ENCODE measurements at places on chromosomes 4 and X. TPM values are rescaled to one million over a fixed set of nuclear protein-coding genes. Genes with fewer than 3 reads are reported as not detected.
A peak's percentile ranks its signal among the peaks of the same experiment; 100 is the strongest.

Gene RTL9
- total RNA-seq: 94.4 TPM

Gene NAP1L2
- 3.8 TPM for total RNA-seq

Gene SYTL4
- 64.7 TPM for total RNA-seq

Gene S100P
- 2.1 TPM for total RNA-seq

Gene LAP3
- 98.9 TPM for total RNA-seq

Gene ENOX2
- 19.4 TPM for total RNA-seq

Gene BEX2
- total RNA-seq: 116 TPM

Gene CENPVL2
- 11.1 TPM for total RNA-seq

Gene CXCL10
- not detected for total RNA-seq

Gene IL1RAPL2
- 1.3 TPM for total RNA-seq

GRCh38 chrX:106069048-106069447, 30.5 kb upstream of the SERPINA7 start:
- no peak for DNase-seq

- no peak for DNase-seq
Observed at GRCh38 chrX:11334165-11334564, 41.0 kb downstream of the AMELX start.

DNA sequence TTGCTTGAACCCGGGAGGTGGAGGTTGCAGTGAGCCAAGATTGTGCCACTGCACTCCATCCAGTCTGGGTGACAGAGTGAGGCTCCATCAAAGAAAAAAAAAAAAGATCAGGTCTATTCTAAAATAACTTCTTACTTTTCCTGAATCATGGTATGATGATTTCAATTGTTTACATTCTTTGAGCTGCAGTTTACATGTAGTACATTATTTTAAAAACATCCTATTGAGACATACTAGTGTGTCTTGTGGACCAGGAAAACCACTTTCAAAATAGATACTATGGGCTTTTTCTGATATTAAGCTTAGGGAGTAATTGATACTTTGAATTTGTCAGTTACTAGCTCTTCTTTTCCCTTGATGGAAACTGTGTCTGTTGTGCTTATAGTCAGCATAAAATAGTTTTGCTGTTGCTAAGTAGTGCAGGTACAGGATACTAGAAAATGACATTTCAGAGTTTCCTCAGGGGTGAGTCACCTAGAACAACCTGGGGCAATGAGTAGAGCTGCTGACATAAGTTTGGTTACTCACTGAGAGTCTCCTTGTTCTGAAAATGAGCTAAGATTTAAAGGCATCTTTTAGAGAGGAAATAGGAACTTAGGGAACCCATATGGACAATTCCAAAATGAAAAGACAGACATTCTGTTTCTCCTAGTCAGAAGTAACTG, 53.2 kb upstream of the C4orf54 start:
- no peak for DNase-seq

DNA sequence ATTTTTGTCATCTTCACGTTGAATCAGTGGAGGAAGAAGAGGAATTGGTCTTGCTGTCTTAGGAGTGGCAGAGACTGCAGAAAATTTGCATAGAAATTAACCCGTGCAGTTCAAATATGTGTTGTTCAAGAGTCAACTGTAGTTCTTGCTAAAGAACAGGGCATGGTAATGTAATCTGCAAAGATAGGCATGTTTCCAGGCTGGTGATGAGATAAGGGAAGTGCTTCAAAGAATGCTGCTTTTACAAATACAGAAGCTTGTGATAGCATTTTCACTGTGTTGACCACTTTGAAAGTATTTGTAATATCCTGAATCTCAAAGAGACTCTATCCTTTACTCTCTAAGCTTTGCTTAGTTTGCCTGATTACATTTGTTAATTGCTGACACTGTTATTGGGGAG, 60.1 kb downstream of the PRRG1 start:
- DNase-seq: no peak

DNA sequence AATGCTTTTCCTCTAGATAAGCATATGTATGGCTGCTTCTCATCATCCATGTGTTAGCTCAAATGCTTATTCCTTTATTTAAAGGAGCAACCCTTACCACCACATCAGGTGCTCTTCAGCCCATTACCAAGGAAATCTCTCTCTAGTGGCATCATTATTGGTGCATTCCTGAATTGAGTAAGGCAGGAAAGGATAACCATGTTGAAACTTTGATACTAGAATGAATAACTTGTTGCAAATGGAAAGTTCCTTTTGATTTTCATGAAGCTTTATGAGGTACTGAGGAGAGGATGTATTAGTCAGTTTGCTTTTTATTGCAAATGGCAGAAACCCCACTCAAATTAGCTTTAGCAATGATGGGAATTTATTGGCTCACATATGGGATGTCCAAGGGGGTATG, 212.3 kb upstream of the FGF13 start:
- DNase-seq: no peak

GRCh38 chrX:9429767-9430166, 35.1 kb upstream of the TBL1X start:
- no peak for DNase-seq

DNA sequence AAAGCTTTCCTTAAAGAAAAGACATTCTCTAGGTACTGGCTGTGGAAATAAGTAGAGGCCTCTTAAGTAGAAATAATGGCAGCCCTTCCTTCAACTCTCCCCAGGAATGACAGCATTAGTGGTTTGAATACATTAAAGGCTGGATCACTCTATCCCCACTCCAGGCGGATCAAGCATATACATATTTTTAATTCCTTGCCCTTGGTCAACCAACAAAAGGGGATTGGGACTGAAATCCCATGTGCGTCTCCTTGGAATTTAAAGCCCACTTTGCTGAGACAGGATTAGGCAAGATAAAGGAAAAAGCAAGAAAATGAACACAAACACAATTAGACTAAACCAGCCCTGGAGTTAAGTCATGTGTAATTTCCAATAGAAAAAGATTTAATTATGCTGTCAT, 391.3 kb downstream of the PPP1R2C start:
- DNase-seq: no peak

DNA sequence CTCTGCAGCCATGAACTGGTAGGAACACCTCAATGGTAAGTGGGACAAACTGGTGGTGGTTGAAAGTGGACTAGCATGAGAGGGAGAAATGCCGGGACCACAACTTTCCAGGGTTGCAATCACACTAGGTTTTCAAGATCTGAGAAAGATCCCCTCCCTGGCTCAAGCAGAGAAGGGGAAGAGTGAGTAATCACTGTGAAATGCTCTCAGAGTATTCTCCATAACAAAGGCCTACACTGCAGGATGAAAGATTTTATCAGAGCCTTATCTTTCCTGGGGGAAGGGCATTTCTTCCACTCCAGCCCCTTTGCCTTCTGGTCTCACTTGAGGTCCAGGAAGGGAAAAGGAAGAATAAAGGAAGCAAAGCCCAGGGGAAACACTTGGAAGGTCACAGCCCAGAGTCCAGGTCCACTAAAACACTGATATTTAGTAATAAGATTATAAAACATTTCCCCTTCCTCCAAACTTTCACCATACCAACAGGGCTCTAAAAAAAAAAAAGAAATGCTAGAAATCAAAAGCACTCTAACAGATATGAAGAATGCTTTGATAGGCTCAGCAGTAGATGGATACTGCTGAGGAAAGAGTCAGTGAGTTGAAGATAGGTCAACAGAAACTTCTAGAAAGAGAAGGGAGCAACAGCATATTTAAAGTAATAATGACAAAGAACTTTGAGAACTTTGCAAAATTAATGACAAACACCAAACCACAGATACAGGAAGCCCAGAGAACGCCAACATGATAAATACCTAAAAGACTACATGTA, 95.9 kb downstream of the WDFY3 start:
- DNase-seq: no peak

DNA sequence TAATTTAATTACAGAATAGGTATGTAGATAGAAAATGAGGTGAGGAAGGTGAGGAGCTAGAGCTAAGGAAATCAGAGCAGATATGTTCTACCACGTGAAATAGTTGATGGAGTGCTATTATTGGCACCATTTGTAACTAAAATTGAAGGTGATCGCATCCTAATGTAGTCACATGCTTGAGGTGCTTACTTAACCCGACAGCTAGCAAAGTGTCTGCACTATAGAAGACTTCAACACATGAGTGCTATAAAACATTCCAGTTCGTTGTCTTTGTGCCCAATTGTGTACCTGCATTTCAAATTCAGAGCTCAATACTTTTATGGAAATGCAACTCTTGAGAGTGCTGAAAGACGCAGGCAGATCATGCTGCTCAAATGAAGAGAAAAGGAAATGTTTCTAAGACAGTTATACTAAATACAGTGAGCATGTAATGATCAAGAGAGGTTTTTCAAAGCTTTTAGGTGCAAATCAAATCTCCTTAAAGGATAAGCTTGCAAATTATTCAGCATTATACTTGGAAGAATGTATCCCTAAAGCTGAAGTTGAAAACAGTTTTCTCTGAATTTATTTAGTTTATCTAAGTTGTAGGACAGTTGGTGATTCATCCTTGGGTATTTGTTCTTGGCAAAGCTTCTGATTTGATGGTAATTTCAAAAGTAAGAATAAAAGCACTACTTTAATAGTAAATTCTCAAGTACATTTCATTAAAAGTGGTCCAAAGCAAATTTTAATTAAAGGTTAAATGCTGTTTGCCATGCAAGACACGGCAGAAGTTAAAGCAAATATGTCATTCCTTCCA, 223.9 kb upstream of the EPHA5 start:
- DNase-seq: no peak

DNA sequence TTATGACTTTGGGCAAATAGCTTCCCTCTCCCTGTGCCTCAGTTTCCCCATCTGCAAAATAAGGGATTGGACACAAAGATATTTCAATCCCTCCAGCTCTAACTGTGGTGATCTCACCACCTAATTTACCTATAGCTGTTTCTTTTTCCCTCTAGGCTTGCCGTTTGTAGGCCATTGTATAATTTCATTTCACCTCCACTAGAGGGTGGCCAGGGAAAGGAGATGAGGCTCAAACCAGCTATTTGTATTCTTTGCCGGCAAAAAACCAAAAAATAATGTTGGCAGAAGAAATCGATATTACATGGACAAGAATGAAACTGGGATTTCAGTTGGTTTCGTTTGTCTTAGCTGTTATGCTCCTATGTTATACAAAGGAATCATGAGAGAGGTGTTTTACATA, 36.1 kb upstream of the DOCK11 start:
- no peak for DNase-seq

DNA sequence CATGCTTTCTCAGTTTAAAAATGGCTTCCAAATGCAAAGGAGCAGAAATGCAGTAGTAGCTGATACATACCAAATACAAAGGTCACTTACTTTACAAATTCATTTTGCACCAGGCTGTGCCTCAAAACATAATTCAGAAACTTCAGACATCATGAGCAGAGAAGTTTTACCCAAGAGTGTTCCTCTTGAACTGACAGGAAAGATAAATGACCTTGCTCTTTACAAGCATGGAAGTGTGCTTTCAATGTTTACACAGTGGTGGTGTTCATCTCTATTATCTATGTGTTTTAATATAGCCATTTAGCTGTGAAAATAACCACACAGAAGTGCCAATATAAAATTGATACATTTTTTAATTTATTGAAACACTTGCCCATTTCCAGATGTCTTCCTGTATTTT, 383.4 kb downstream of the ANKRD50 start:
- no peak for DNase-seq

GRCh38 chr4:42280327-42281095, 116.8 kb upstream of the SHISA3 start:
- no peak for DNase-seq

DNA sequence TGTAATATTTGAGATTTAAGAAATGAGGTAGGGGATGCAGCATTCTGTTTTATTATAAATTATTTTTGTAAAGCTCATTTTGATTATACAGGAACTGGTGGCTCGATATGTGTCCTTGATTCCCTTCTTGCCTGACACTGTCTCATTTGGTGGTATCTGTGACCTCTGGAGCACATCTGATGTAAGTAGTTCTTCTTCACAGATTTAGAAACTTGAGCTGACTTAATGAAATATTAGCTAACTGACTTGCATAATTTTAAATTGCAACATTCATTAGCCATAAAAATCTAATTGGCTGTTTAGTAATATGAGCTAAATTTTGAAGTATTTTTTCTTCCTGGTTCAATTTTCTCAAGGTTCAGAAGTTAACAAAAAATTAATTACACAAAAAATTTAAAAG, 69.1 kb downstream of the FBXL5 start:
- DNase-seq: no peak

GRCh38 chrX:148785256-148785655, 284.8 kb downstream of the AFF2 start:
- no peak for DNase-seq

- no peak for DNase-seq
Observed at GRCh38 chr4:140195806-140196205, 41.8 kb upstream of the MAML3 start.

DNA sequence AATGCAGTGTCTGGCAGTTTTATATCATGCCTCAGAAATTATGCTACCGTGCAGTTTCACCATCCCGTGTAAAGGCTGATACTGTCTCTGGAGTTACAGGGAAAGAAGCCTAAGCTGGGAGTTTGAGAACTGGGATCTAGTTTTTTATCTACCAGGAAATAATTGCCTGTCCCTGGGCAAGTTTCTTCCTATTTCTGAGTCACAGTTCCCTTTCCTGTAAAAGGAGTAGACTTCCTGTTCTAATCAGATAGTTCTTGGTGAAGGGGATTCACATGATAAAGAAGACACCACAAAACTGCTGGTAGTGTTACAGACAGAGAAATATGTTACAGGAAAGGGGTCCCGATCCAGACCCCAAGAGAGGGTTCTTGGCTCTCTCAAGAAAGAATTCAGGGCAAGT, 17.1 kb downstream of the HERC3 start:
- no peak for DNase-seq

DNA sequence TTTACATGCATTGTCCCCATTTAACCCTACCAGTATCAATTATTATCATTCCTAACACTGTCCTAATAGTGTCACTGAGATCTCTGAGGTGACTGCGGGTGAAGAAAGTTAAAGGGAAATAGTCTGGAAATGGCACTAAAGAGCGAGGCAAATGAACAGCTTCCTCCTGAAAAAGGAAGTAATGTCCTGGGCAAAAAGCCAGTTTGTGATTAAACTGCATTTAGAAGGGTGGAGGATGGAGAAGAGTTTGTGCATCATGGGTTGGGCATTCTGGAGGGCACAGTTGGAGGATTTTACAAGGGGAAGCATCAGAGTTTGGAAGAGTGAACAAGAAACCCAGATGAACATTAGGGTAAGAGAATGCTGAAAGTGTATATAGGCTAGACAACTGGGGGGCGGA, 60.5 kb upstream of the SLC25A4 start:
- DNase-seq: no peak

- no peak for DNase-seq
Observed at GRCh38 chr4:57369446-57369845, 259.3 kb upstream of the IGFBP7 start.

- DNase-seq: peak; percentile 41
Observed at GRCh38 chrX:29478336-29479069, 736.9 kb upstream of the MAGEB2 start.

DNA sequence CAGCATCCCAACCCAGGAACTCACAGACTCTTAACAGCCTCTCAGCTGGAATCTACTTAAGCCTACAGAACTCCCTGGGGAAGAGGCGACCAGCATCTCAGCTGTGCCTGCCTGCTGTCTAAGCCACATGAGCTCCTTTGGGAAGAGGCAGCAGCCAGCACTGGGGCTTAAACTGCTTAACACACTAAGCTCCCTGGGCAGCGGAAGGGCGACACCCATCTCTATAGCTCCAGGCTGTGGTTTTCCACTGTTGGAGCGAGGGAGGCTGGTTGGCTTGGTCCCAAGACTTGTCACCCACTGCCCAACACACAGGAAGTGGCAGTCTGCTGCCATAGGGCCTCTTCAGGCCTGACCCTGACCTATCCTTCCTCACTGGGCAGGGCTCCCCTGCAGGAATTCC, 1544.1 kb upstream of the ADGRL3 start:
- DNase-seq: no peak

Data from testis (tissue), 5 donors.